ENCODE measurements at places on chromosomes 3 and 15.

DNA sequence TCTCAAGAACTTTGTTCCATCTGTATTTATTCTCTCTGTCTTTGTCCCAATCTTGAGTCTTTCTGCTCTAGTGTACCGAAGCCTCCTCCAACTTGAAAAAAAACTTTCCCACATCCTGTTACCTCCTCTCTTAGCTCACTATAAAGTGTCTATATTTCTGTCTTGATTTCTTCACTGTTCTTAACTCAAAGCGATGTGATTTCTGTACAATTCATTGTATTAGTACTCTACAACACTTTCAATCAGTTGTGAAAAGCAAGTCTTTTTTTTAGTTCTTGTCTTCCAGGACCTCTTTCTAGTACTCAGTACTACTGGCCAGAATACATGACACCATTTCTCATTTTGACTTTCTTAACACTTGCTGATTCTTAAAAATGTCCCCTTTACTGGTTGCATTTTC lies 353.5 kb upstream of the SATB1 start:
- no peak for DNase-seq

DNA sequence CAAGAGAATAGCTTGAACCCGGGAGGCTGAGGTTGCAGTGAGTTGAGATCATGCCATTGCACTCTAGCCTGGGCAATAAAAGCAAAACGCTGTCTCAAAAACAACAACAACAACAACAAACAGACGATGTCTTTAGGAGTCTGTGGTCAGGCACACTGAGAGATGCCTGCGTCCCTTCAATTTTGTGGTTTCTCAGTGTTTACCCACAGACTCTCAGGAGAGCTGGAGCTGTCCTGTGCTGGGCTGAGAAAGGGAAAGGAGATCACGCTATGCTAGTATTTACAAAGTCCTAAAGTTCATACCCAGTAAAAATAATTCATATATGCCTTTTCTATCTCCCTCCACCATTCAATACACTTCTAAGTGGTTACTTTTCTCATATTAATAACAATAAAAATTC lies 6.3 kb downstream of the LAMP3 start:
- no peak for DNase-seq

DNA sequence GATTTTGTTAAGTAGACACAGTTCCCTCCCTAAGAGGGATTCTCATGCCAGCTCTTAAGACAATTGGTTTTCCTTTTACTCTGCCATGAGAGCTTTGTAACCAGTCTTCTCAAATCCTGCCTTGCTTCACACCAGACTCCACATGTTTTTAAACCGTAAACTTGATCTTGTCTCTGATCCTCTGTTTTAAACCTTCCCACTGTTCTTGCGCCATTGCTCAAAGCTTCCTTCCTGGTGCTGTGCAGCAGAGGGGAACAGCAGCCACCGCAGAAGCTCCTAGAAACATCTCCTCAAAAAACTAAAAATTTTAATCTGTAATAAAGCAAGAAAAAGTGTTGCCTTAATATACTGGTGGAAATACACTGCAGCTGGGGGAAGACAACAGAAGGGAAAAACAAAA lies 154.5 kb upstream of the SATB1 start:
- DNase-seq, result no peak

DNA sequence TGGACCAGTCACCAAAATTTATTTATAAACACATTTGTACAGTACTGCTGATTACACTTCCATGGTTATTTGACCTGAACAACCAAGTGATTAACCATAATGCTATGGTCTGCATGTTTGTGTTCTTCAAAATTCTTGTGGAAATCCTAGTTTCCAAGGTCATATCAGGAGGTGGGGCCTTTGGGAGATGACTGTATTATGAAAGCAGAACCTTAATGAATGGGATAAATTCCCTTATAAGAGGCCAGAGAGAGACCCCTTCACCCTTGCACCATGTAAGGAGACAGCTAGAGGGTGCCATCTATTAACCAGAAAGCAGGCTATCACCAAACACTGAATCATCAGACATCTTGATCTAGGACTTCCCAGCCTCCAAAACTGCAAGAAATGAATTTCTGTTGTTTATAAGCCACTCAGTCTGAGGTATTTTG lies 1.9 kb downstream of the SCAPER start:
- no peak for DNase-seq

DNA sequence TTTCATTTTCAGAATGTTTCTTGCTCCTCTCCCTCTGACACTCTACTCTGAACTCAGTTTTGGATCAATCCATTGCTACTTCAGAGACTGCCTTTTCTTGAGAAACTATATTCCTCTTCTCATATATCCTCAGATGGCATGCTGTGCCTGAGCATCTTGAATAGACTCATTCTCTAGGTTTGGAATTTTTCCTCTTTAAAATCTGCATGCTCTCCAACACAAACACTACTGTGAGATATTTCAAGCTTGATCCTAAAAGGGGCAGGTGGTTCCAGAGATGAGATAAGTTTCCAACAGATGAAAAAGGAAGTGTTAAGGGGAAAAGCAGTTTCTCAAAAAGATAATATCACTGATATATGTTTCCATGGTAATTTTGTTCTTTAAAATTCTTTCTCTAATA lies 742.2 kb upstream of the EPHA6 start:
- DNase-seq, result no peak

GRCh38 chr3:100330651-100331050 lies 3.9 kb upstream of the NIT2 start:
- no peak for DNase-seq

DNA sequence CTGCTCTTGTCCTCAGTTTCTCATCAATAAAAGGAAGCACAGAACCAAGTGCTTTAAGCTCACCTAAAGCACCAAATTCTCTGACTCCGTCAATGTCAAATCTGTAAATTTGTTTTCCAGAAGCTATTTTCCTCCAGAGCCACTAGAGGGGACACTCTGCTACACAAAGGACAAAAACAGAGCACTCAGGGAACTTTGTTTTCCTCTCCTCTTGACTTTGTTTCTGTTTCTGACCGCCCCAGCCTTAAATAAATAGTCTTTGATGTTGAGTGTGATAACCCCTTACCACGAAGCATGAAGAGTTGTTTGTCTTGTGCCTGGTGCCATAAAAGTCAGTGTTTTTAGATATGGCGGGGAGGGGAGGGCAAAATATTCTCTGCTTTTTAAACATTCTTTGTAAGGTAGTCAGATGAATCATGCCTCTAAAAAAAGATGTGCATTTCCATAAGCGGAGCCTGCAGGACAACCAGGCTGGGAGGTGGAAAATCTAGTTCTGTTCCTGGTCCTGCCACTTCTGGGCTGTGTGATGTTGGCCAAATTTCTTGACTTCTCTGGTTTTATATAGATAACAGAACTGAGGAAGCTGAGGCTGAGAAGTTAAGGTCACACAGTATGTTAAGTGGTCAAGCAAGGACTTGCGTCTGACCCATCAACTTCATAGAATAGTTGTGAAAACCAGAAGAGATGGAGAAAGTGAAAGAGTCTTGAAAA lies 7.3 kb upstream of the ZBTB38 start:
- no peak for DNase-seq
